ENCODE measurements at places on chromosomes 5 and 9.
A peak's percentile ranks its signal among the peaks of the same experiment; 100 is the strongest.

- DNase-seq: no peak
Observed at GRCh38 chr5:127840198-127840524, 137.0 kb downstream of the CCDC192 start.

DNA sequence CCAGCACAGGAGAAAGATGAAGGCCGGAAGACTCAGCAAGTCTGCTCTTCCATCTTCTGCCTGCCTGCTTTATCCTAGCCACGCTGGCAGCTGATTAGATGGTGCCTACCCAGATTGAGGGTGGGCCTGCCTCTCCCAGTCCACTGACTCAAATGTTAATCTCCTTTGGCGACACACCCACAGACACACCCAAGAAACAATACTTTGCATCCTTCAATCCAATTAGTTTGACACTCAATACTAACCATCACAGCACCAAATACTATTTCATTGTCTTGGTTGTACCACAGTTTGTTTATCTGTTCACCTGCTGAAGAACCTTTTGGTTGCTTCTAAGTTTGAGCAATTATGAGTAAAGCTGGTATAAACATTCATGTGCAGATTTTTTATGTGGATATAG lies 23.7 kb downstream of the SMIM32 start:
- no peak for DNase-seq

DNA sequence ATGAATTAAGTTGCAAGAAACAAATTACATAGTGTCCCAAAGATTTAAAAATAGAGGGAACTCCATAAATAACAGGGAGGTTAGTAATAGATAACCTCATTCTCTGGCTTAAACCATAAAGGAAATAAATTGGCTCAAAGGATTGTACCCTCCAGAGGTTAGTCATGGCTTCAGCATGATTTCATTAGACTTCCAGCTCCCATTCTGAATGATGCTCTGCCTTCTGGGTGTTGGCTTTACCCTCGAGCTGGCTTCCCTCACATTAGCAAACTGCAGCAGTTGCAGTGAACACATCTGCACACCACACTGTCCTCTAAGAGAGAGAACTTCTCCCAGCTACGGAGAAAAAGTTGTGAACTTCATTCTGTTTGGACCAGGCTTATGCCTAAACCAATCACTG lies 70.4 kb downstream of the RGS7BP start:
- DNase-seq: no peak

DNA sequence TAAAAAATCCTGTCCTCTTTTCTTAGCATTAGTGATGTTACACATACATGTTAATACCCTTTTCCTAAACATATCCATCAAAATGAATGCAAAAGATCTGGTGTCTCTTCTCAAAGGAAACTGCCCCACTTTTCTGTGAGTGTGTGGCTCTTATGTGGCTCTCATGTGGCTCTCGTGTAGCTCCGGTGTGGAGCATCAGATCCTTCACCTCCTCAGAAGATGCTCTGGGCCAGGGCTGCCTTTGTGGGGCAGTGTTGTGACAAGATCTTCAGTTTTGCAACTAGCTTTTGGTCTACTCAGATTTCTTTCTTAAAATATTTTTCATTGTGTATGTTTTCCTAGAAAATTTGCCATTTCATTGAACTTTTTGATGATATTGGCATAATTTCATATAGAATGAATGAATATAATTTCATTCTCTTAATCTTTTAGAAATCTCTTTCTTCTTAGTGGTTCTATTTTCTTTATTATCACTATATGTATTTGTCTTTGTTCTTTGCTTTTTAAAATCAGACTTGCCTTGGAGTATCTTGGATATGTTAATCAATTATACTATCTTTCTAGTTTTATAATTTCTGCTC lies 19.4 kb downstream of the GARNL3 start:
- peak; percentile 47 for DNase-seq

GRCh38 chr9:124013309-124014210 lies 2.0 kb downstream of the LHX2 start:
- no peak for DNase-seq

DNA sequence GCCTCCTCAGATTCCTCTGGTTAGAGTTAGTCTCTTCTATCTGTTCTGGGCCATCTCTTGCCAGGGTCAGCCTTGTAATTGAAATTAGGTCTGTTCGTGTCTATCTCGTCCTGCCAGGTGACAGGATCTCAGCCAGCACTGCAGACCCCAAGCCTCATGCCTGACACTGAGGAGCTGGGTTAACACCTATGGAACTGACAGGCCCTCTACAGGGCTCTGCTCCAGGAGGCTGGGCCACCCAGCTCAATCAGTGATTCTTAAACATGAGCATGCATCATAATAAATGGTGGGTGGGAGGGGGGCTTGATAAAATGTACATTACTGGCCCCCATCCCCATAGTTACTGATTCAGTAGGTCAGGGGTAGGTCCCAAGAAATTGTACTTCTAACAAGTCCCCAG lies 103.4 kb downstream of the PSD2 start:
- no peak for DNase-seq

- no peak for DNase-seq
Observed at GRCh38 chr5:50927953-50928352, 261.5 kb downstream of the PARP8 start.

GRCh38 chr5:38725371-38725865 lies 120.4 kb upstream of the OSMR start:
- no peak for DNase-seq

DNA sequence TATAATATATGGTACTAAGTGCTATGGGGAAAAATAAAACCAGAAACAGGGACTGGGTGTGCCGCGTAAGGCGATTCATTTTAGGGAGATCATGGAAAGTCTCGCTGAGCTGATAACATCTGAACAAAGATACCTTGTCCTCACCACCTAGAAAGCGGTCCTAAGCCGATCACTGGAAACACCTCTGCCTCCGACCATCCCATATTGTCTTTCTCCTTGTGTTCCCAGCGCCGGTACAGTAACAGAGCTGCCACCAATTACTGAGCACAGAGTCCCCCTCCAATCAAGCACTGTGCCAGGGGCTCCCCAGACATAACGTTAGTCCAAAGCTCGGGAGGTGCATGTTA lies 704 bp downstream of the CCDC112 start:
- DNase-seq: no peak

Measured in ELR (cell line).